ENCODE measurements at places on chromosomes 12 and 14.

DNA sequence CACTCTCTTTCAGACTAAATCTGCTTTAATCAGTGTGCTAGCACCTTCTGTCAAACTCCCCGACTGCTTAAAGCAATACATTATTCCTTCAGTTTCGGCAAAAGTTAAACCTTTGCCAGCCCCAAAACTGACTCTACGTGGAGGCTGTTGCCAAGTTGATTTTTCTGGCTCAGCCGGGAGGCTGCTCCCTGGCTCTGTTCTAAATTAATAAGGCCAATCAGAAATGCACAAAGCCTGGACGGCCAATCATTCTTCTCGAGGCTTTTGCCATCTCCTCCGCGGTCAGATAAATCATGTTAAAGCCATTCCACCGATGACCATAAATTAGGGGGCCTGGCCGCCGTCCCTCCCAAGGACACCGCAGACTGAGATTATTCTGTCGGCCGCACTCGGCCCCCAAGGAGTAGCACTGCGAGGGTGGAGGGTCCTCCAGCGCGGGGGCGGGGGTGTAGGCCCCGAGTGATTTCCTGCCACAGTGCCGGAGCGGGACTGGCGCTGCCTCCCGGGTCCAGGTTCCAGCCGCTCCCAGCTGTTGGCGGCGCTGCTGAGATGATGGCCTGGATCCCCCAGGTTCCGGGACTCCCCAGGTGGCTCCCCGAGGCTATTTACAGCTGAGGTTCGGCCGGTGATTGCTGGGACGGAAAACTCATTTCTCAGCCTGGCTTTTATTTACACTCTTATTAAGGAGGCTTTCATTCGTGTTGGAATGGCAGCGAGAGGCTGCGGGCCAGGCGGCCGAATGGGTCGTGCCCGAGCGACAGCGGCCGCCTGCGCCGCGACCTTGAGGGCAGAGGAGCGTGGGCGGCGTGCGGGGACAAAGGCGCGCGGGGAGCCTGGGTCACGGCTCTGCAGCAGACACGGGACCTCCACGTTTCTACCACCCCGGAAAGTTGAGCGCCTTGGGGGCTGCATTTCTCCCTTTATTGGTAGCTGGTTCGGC is 165.1 kb downstream of the MON2 start:
- no peak for DNase-seq

GRCh38 chr12:11729008-11729407 is 79.5 kb downstream of the ETV6 start:
- DNase-seq = no peak

DNA sequence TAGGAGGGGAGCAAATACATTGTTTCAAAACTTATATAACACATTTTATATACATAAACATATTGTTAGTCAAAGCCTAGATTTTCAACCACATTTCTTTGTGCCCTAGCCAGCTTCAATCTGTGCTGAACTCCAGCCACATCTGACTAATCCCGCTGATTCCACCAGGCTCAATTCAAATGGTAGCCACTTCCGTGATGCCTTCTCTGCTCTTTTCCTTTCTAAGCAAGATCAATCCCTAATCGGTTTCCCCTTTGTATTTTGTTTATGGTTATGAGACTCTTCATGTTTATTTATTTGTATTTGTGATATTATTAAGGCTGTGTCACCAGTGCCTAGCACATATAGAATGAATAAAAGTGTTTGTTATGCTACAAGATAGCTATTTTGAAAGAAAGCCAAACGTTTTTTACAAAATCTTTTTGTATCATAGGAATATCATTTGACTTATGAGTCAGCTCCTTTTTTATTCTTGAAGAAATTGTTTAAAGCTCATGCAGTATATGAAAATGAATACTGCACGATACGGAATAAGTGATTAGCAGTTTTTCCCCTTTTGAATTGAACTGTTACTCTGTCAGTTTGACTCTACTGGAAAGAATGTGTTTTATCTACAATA is 110.2 kb downstream of the PLEKHA5 start:
- DNase-seq = no peak

DNA sequence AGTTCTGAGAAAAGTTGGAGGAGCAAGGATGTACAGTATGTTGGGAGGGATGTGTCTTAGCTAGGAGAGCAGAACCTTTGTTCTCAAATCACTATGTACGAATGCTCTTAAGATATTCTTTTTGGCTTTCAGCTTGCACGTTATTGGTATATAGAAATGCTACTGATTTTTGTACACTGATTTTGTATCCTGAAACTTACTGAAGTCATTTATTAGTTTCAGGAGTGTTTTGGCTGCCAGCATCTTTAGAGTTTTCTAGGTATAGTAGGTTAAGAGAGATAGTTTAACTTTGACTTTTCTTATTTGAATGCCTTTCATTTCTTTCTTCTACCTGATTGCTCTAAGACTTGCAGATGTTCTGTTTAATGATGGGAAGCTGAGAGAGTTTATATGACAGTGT is 442.8 kb upstream of the FBXO33 start:
- no peak for DNase-seq

DNA sequence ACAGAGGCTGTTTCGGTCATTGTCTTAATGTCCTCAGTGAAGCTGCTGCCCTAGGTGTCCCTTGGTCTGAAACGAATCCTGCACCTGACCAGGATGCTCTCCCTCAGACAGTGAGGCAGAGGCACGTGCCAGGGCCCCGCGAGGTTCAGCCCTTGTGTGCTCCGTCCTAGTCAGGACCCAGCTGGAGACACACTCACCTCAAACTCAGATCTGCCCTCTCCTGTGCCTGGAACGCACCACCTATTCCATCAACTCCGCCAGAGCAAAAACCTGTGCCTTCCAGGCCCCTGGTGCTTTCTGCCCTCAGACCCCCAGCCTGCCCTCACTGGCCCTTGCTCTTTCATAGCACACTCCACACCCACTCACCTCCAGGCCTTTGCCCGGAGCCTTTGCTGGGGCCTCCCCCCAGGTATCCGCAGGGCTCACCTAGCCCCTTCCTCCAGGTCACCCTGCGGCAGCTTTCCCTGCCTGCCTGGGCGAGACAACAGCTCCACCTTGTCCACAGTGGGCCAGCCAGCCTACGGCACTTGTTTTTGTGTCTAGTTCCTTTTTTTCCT is 150.6 kb downstream of the BCL11B start:
- DNase-seq = no peak

DNA sequence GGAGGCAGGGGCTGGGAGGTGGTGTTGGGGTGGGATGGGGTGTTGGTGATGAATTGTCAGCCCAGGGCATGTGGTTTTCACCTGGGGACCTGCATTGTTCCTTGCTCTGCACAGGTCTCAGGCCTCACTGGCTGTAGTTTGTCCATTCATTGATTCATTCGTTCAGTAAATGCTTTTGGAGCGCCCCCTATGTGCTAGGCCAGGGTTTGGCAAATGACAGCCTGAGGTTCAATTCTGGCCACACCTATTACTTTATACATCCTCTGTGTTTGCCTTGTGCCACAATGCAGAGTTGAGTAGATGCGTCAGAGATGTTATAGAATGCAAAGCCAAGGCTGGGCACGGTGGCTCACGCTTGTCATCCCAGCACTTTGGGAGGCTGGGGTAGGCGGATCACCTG is 4.7 kb downstream of the ADCK1 start:
- no peak for DNase-seq

GRCh38 chr14:61939776-61940175 is 177.6 kb downstream of the SNAPC1 start:
- DNase-seq = no peak

DNA sequence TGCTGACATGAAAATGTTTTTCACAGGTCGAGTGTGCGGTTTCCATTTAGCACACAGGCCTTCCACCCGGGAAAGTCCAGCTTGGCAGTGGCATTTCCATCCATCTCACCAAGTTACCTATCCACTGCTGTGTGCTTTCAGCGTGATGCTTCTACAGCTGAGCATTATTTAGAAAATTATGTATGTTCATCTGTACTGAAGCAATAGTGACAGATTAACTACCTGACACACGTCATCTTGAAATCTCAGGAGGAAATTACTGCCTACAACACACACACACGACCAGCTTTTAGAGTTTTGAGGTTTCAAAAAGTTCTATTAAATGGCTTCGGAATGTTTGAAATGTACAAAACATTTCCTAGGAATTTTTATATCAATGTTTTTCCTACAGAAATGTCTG is 39.4 kb downstream of the IFNG-AS1 start:
- no peak for DNase-seq

- DNase-seq = no peak
These were observed 413.1 kb downstream of the MED13L start for GRCh38 chr12:115864396-115864795.

DNA sequence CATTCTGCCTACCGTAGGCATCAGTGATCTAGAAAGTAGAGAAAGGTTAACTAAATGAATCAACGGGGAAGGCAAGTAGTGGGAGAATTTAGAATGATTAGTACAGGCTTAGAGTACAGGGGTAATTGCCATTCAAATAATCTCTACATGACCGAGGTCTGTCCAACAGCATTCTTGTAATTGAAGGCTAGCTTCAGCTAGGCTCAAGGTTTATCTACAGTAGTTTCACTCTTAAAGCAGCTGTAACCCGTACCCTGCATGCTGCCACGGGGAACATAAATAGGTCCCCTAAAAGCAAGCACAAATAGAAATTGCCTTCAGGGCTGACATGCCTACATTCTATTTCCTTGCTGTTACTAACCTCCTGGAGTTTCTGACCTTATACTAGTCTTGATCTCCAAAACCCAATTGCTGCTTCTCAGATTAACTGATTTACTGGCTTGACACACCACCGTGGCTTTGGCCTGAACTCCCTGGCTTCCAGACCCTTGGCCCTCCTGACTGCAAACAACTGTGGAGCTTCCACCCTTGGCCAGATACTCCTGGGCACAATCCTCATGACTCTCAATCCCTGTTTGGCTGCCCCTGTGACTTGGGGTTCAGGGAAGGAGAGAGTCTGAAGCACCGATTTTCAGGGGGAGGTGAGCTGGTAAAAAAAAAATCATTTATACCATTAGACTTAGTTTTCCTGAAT is 242.1 kb upstream of the FOXN3 start:
- DNase-seq = no peak

GRCh38 chr14:42884100-42884499 is 1277.4 kb downstream of the LRFN5 start:
- DNase-seq = no peak

GRCh38 chr12:125330645-125331341 is 265.6 kb downstream of the AACS start:
- no peak for DNase-seq

DNA sequence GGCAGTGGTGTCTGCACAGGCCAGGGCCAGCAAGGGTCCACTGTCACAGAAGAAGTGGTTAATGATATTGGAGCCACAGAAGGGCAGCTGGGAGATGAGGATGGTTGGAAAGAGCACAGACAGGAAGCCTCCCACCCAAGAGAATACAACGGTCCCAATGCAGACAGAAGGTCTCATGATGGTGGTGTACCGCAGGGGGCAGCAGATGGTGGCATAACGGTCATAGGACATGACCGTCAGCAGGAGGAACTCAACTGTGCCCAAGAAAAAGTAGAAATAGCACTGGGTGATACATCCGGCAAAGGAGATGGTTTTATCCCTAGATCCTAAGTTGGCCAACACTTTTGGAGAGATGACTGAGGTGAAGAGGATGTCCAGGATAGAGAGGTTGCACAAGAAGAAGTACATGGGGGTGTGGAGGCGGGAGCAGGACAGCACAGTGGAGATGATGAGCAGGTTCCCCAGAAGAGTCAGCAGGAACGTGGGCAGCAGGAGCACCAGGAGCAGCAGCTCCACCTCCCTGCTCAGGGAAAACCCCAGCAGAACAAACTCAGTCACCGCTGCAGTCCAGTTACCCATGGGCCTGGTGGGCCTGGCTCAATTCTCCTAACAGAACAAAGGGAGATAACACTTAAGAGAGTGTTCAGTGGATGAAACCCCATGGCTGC is 9.8 kb downstream of the OR6J1 start:
- no peak for DNase-seq

- no peak for DNase-seq
These were observed 627 bp downstream of the TESC start for GRCh38 chr12:117098361-117099217.

DNA sequence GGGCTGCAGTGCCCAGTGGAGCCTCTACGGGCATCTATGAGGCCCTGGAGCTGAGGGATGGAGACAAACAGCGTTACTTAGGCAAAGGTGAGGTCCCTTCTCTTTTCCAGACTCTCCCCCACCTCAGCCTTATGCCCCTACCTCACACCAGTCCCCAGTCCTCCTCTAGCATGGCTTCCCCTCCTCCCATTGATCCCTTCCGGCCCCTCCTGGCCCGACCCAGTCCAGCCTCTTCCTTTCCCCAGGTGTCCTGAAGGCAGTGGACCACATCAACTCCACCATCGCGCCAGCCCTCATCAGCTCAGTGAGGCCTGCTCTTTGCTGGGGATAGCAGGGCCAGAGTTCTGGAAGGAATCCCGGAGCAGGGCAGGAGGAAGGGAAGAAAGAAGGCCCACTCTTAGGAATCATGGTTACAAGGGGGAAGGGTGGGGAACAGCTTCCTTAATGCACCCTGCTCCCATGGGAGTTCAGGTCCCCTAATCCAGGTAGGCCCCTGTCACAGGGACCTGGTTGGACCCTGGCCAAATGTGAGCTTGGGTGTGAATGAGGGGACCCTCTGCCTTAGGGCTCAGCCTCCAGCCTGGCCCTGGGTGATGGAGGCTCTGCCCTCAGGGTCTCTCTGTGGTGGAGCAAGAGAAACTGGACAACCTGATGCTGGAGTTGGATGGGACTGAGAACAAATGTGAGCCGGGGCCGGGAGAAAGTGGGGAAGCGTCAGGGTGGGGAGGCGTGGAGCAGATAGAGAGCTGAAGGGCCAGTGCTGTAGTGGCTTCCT is 2.2 kb downstream of the ENO2 start:
- no peak for DNase-seq

GRCh38 chr14:24965934-24966578 is 83.9 kb downstream of the STXBP6 start:
- DNase-seq = no peak

DNA sequence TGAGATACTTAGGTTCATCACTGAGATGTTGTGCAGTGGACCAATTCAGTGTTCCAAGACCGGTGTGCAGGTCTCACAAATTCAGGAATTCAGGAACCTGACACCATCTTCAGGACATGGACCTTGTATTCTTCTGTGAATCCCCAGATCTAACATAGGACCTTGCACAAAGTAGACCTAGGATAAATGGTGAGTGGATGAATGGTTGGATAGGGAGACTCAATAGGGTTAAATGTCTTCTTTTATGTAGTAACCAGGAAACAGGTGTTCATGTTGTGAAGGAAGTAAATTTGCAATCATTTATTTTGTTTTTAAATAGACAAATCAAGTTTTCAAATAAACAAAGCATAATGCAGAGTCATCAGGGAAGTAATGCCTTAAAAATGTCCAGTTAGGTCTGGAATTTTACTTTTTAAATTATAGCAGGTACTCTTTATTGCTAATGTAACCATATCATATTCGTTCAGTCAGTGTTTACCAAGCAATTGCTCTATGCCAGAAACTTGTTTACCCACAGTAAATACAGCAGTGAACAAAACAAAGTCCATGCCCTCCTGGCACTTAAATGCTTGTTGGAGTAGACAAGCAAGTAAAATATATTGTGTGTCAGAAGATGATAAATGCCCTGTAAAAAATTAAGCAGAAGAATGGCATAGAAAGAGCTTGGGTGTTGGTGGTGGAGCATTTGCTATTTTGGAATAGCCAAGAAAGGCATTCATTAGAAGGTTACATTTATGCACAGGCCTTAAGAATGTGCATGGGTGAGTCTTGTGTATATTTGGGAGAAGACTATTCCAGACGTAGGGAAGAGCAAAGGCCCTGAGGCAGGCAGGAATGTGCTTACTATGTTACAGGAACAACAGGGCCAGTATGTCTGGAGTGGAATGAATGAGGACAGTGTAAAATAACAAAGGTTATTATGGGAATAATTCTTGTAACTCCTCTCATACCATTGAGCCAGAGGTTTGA is 26.3 kb downstream of the RXYLT1 start:
- no peak for DNase-seq
